ENCODE measurements at places on chromosomes 1 and 21.
A peak's percentile ranks its signal among the peaks of the same experiment; 100 is the strongest.

GRCh38 chr1:213423041-213423440 lies 372.0 kb downstream of the RPS6KC1 start:
- no peak for DNase-seq

DNA sequence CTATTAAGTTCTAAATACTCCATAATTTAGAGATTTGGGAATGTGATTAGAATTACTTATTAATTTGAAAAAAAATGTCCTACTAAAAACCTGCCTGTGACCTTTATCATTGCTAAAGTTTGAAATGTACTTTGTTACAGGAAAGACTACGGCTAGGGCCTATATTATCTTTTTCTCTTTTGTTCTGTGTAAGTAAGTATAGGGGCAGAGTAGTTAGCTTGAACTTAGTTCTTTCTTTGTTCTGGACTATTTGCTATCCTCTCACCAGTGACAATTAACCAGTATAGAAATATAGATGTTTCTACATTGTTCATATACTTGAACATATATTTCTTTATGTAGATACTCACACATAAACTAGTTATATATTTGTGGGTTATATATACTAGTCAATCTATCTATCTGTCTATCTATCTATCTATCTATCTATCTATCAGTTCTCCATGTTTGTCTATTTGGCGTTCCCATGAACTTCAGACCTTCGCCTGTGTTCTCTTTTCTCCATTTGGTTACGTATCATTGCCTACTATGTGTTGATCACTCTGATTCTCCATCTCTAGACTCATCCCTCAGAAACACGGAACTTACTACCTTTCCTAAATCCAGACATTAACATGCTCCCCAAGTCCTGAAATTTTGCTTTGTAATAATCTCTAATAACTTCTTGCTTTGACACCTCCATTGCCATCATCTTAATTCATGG lies 3.3 kb downstream of the PTPRC start:
- DNase-seq = no peak

DNA sequence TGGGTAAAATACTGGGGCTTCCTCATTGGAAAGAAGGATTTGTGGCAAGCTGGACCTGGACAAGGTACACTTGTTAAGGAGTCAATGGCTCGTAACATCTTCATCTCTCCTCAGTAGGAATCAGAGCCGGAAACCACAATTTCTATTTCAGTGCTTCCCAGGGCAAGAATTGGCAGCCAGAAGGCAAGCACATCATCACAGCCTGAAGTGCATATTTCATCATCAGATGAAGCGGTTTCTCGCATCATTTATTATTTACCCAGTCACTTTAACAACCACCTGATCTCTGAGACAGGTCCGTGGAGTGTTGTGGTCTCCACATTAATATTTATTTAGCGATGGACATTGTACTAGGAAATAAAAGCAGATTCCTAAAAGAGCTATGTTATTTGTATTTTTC lies 55.0 kb downstream of the KCNJ15 start:
- no peak for DNase-seq

DNA sequence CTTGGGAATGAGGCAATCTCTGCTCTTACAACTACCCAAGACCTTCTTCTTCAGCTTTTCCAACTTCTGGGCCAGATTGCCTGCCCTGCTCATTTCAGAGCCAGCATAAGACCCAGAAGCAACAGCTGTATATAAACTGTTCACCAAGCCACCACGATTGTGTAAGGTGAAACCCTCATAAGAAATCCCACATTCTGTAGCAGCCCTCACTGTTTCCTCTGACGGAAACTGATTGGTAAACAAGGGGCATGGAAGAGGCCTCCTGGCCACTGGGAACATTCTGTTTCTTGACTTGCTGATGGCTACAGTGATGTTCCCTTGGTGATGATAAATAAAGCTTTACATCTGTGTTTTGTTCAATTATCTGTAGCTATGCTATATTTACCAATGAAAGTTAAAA lies 39.7 kb upstream of the EXO1 start:
- no peak for DNase-seq

DNA sequence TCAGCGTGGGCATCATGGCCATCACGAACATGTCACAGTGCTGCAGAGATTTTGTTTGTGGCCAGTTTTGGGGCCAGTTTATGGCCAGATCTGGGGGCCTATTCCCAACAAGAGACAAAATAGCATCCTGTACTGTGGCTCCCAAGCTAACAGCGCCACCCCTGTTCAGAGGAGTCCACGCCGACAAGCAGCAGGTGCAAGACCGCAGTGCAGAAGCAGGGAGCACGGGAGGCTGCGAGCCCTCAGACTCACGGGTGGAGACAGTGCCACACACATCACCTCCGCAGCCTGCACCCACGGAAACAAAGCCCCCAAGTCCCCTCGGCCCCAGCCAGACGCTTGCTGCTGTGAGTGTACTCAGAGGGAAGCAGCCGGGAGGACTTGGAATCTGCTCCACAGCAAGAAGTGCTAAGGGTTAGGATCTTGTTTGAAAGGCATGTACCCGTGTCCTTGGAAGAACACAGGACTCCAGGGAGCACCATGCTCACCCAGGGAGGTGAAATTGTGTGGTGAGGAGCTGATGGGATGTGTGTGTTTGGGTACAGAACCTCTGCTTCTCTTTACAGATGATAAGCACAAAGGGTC lies 7.1 kb downstream of the TCP10L start:
- DNase-seq = no peak

GRCh38 chr1:172770071-172770470 lies 111.2 kb downstream of the FASLG start:
- DNase-seq = no peak

DNA sequence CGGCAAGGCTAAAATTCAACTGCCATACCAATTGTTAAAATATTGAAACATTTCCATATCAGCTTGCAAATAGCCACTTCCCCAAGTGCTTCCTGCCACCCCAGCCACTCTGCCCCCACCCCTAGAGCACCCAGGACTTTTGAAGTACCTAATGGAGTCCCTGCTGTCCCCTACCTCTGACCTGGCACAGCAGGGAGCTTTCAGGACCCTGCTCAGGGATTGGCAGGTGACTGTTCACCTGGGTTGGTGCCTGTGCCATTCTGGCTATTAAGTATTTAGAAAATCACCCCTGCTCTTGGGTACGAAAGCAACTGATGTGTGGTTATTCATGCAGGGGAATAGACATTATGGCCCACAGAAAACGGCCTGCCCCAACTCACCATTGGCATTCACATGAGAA lies 9.1 kb upstream of the HPCAL4 start:
- no peak for DNase-seq

DNA sequence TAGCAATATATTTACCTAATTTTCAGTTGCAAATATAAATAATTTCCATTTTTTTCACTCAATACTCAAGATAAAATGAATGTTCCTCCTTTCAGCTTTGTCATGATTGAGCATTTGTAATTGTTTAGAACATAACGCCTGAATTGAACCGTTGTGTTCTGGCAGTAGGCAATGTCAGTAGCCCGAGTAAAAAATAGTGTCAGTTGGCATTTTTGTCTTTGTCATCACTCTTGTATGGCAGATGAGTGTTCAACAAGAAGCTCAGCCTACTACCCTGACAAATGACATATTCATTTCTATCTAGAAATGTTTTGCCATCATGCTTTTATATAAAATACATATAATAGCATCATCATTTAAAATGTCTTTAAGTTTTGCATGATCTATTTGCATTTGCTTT lies 691.4 kb upstream of the NCAM2 start:
- no peak for DNase-seq

GRCh38 chr1:67850611-67851075 lies 17.4 kb upstream of the GNG12 start:
- peak; percentile 88 for DNase-seq

Data from stomach (tissue), 19 donors.